Activated CD8-positive, alpha-beta memory T cell treated with anti-CD3 and anti-CD28 coated beads, Interleukin-2, amount 10 ng/mL, durations not matched to agents 7 days and 5 days (primary cell): ENCODE measurements at places on chromosomes 6 and 20. TPM values are rescaled to one million over a fixed set of nuclear protein-coding genes. Genes with fewer than 3 reads are reported as not detected.

- no peak for DNase-seq
Measured at GRCh38 chr20:34022839-34023234, 29.1 kb downstream of the RALY start.

DNA sequence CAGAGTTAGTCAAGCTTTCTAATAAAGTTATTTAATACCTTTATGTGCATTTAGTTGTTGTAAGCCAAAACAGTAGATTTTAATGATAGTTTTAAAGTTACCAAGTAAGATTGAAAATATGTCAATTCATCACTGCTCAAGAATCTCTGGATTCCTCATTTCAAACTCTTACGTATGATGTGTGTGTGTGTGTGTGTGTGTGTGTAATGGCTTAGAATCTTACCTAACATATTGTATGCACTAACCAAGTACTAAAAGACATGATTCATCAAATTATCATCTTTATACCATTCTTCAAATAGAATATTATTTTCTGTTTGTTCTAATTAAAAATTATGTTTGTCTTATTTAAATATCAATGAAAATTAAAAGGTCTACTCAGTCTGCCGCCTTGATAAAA is 41.5 kb upstream of the ZNF337 start:
- no peak for DNase-seq

DNA sequence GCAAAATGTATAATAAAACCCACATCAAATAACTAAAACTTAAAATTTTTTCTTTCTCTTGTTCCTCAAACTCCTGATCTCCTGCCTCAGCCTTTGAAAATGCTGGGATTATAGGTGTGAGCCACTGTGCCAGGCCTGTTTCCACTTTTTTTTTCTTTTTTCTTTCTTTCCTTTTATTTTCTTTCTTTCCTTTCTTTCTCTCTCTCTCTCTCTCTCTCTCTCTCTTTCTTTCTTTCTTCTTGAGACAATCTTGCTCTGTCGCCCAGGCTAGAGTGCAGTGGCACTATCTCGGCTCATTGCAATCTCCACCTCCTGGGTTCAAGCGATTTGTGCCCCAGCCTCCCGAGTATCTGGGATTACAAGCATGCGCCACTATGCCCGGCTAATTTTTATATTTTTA is 164.6 kb downstream of the OR2B2 start:
- DNase-seq: no peak

- no peak for DNase-seq
Measured at GRCh38 chr20:920311-920710, 4.2 kb upstream of the ANGPT4 start.

DNA sequence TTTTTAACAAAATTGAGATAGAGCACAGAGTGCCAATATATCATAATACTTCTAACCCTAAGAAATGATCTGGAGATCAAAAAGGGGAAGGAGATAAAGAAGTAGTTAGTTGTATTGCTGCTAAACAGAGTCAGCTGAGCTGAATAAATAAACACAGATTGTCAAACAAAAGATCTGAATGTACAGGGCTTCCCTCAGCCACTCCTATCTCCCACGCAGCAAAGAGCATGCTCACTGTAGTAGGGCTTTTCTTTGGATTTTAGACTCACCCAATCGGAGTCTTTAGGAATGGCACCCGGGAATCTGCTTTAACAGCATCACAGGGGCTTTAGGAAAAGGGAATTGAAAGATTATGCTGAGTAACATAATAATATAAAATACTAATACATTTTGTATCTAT is 222.2 kb upstream of the STXBP5 start:
- DNase-seq: no peak

- no peak for DNase-seq
Measured at GRCh38 chr6:80969439-80969838, 783.0 kb downstream of the TENT5A start.

DNA sequence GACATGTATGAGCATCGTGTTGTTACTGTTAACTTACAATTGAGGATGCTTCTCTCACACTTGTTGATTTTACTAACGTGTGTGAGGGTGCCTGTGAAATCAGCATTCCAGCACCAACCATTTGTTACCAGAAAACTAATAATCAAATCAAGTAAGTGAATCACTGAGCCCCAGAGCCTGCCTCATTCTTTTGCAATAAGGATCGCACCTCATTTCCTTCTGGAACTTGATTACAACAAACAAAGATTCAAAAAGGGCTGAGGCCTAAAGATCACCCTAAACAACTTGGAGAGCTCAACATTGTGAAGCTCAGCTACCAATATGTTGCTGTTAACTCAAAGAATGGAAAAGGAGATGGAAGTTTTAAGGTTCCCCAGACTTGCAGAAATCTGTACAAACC is 274.7 kb downstream of the TFAP2A start:
- DNase-seq: no peak

- DNase-seq: no peak
Measured at GRCh38 chr6:57138026-57138425, 34.1 kb upstream of the BAG2 start.

DNA sequence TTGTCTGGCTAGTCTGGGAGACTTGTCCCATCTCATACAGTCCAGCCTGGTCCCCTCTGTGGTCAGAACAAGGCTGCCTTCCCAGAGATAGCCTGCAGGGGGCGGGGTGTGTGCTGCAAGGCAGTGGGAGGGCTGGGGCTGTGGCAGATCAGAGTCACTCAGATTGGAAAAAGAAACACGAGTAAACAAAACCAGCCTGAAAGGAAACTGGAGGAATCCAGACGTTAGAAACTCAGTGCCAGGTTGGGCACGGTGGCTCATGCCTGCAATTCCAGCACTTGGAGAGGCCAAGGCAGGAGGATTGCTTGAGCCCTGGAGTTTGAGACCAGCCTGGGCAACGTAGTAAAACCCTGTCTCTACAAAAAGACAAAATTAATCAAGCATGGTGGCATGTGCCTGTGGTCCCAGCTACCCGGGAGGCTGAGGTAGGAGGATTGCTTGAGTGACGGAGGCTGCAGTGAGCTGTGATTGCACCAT is 20.2 kb downstream of the LEMD2 start:
- DNase-seq: peak; percentile 86

DNA sequence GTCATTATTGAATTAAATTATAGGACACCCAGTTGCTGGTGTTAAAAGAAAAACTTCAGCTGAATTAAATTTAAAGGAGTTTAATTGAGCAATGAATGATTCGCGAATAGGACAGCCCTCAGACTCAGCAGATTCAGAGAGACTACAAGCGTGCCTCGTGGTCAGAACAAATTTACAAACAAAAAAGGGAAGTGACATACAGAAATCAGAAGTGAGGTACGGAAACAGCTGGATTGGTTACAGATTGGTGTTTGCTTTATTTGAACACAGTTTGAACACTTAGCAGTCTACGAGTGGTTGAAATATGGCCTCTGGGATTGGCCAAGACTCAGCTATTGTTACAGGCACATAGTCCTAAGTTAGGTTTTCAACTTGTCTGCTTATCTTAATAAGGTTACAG is 25.8 kb upstream of the TNFRSF21 start:
- no peak for DNase-seq

DNA sequence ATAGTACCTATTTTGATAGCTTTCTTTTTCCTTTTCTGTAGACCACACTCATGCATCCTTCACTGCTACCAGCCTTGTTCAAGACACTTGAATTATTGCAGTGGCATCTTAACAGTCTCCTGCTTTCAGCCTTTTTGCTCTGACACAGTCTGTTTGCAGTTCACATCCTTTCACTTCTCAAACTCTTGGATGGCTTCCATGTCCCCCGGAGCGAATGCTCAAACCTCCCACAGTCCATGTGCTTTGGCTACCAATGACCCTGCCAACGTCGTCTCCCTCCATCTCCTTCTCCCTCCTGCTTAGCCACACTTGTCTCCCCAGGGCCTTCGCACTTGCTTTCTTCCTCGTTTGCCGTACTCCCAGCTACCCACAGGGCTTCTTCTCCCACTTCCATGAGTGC is 270.0 kb upstream of the ZFP64 start:
- no peak for DNase-seq

DNA sequence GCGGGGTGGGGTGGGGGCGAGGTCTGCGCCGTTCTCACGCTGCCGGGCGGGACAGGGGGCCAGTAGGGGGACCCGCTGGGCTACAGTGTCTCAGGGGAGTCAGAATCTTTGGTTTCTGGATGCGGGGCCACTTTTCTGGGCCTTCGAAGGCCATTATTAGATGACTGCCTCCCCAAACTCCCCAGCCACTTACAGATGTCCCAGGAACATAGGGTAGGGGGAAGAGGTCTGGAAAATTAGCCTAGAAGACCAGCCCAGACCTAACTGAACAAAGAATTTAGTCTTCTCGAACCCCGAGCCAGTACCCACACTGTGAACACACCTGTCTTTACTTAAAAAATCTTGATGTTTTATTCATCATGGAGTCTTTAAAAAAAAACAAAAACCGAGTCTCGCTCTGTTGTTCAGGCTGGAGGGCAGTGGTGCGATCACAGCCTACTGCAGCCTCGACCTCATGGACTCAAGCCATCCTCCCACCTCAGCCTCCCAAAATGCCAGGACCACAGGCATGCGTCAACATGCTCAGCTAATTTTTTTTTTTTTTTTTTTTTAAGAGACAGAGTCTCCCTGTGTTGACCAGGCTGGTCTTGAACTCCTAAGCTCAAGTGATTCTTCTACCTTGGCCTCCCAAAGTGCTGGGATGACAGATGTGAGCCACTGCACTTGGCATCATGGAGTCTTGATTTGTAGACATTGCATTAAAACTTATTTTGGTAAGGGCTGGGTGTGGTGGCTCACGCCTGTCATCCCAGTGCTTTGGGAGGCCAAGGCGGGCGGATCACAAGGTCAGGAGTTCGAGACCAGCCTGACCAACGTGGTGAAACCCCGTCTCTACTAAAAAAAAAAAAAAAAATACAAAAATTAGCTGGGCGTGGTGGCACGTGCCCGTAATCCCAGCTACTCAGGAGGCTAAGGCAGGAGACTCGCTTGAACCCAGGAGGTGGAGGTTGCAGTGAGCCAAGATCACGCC is 3.3 kb upstream of the SLC29A1 start:
- no peak for DNase-seq

DNA sequence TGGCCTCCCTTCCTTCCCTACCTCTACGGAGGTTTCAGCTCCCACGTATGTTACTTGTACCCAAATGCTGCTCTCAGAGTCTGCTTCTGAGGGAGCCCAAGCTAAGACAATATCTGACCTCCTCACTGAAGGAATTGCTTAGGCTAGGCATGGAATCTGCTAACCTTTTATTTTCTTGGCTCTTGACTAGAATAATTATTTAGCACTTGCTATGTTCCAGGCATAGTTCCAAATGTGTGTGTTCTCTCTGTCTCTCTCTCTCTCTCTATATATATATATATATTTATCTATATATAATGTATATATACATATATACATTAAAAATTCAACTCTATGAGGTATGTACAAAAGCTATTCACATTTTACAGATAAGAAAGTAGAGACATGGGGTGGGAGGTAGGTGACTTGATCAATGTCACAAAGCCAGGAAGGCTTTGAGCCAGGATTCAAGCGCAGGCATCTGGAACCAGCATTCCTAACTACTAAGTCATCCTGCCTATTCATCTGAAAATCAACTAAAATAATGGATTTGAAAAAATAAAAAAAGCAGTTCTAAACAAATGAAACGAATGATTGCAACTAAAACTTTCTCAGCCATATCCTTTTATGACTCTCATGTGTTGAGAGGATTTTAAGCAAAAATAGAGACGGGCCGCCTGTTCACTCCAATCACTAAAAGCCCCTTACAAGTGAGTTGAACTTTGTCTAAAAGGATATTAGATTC is 189.7 kb upstream of the JAG1 start:
- no peak for DNase-seq

DNA sequence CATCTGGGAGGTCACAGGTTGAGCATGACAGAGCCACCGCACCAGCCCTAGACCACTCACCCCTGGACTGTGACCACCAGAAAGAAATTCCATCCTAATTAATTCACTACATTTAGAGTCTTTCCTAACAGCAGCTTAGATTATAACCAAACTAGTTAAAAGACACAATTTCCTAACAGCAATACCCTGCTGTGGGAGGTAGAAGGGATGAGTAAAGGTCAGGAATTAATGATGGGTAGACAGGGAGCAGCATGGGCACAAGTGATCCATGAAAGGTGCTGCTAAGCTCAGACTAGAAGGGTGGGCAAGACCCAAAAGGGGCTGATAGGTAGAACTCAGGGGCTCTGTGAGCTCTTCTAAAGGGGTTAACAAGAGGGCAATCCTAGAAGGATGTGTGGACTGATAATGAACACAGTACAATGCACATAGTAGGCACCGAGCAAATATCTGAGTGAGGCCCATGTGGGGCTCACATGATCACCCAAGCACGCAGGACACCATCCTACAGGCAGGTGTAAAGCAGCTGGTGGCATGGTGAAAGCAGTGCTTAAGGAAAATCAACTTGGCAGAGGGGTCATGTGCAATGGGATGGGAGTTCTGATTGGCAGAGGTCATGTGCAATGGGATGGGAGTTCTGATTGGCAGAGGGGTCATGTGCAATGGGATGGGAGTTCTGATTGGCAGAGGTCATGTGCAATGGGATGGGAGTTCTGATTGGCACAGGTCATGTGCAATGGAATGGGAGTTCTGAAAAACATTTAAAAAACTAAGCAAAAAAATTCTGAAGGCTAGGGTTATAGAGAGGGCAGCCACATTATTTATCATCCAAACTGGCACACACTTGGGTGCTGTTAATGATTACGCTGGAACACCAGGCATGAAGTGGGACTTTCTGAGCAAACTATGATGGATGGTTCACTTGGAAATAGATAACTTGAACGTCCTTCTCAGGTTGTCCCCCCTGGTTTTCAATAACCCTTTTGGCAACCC is 188.2 kb upstream of the FOXQ1 start:
- DNase-seq: no peak

- DNase-seq: no peak
Measured at GRCh38 chr6:142537612-142538478, 236.0 kb downstream of the ADGRG6 start.

DNA sequence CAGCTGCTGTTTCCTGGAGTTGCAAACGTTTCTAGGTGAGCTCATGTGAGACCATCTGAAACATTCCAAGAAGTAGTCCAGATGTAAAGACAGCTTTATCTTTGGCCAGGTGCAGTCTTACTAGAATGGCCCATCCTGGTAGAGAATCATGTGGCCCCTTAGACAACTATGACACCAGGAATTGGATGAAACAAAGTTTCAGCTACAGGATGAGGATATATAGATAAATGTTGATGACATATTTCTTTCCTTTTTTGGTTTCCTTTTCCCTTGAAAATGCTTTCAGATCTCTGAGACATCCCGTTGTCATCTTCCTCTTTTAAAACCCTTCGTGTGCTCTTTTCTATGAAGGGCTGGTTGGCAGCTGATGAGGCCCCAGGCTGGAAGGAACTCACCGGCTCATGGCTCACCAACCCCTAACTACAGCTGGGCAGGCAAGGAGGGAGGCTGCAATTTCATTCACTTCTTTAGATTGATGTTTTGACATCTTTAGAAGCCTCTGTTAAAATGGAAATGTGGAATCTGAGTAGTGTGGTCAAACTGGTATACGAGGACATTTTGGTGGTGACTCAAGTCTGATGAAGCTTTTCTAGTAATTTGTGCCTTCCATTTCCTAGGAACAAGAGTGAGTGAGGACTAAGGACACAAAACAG is 167.9 kb upstream of the TNFAIP3 start:
- DNase-seq: no peak

GRCh38 chr6:101585501-101585900 is 192.0 kb downstream of the GRIK2 start:
- DNase-seq: no peak

The BANF2 gene
- total RNA-seq: not detected

The ZSCAN12 gene
- total RNA-seq: 7.9 TPM

The SOX18 gene
- 0.20 TPM for total RNA-seq

The RALGAPA2 gene
- 16.0 TPM for total RNA-seq

The PBOV1 gene
- total RNA-seq: not detected

The PERP gene
- 11.8 TPM for total RNA-seq

The KHDRBS2 gene
- not detected for total RNA-seq

The F13A1 gene
- total RNA-seq: not detected

The LYRM4 gene
- 39.6 TPM for total RNA-seq

The EPPIN gene
- total RNA-seq: not detected
